ENCODE measurements at places on chromosomes 12 and 14.

- no peak for DNase-seq
These were observed 937.2 kb upstream of the FLRT2 start for GRCh38 chr14:84592770-84593169.

- DNase-seq, result no peak
These were observed 67.2 kb upstream of the SYT1 start for GRCh38 chr12:78797196-78797931.

GRCh38 chr12:122423258-122424165 is 1.0 kb upstream of the CLIP1 start:
- DNase-seq, result peak; percentile 59

DNA sequence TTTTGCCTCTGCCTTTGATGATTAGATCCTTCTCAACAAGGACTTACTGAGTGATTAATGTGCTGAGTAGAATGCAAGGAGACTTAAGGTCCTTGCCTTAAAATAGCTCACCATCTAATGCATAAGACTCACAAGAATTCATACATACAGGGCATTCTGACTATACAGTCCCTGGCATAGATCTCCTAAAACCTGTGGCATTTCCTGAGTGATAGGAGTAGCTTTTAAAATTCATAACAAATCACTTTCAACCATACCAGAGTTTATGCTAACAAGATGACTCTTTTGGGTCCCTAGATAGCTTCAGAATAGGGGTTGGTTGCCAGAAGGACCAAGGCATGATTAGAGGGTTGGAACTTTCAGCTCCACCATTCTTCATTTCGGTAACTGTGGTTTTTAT is 48.8 kb downstream of the STXBP6 start:
- no peak for DNase-seq

DNA sequence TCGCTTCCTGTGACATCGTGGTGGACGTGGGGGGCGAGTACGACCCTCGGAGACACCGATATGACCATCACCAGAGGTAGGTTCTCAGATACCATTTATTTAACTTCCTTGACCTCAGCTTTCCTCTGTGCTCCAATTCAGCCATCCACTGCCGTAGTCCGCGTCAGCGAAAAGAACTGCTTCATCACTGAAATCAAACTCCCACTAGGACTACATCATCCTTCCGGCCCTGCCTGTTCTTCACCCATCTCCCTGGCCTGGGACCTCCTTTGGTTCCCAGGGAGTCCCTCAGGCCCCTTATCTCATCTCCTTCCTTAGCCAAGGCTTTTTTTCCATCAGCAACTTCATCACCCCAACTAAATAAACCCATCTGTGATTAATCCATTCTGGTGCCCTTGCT is 692 bp downstream of the MYG1 start:
- DNase-seq, result no peak

- no peak for DNase-seq
These were observed 85.5 kb downstream of the TGFB3 start for GRCh38 chr14:75896341-75896740.

GRCh38 chr14:73180385-73180805 is 44.1 kb downstream of the PSEN1 start:
- DNase-seq, result peak; percentile 11

All from large intestine (tissue), 12 donors.